Suppressor macrophage (primary cell): ENCODE measurements at places on chromosomes 16 and 17.

- DNase-seq = peak; percentile 86
These were observed 25.0 kb downstream of the MRC2 start for GRCh38 chr17:62652251-62653001.

- no peak for DNase-seq
These were observed 9.0 kb downstream of the DECR2 start for GRCh38 chr16:410516-411178.

GRCh38 chr17:66414561-66415175 is 112.3 kb downstream of the PRKCA start:
- no peak for DNase-seq

DNA sequence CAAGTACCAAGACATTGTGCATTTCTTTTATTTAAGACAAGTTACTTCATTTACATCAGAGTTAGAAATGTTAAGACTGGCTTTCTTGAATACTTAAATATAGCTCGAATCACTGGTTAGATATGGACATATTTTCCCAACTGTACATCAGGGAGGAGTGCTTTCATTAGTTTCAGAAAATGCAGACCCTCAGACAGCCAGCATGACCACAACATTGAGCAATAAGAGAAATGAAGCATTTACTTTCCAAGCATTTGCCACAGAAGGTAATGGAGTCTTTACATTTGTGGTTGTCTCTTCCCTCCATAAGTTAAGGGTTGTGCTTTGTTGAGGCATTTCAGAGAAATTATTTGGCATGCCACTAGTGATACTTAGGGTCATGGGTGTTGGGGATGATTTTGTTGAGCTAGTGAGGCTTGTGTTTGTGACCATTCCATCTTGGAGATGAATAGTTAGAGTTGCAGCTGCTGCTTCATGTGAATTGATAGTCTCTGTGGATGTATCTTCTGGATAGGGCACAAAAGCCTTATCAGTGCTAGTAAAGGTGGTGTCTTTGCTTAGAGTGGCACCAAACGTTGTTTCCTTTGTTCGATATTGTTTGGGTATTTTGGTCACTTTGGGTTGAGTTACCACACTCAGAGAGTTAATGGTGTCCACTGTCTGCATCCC is 2.1 kb downstream of the OMG start:
- DNase-seq = no peak

GRCh38 chr17:80694085-80694991 is 149.7 kb downstream of the RPTOR start:
- no peak for DNase-seq

GRCh38 chr16:50298075-50298460 is 31.7 kb downstream of the ADCY7 start:
- no peak for DNase-seq

GRCh38 chr17:13671341-13671740 is 69.6 kb upstream of the HS3ST3A1 start:
- DNase-seq = no peak

DNA sequence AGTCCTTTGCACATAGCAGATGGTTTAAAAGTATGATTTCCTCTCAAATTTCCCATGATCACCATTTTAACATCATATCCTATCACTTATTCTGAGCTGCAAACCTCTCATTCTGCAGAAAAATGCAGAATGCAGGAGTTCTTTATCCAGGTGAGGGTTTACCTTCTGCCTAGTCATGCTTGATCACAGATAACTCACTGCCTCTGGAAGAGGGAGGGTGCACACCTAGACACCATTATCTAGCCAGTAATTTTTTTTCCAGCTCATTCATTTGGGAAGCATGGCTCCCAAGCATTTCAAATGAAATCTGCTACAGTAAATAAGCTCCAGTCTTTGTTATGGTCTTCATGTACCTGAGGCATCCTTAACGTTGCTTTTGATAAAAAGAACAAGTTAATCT is 38.0 kb downstream of the RFFL start:
- no peak for DNase-seq

DNA sequence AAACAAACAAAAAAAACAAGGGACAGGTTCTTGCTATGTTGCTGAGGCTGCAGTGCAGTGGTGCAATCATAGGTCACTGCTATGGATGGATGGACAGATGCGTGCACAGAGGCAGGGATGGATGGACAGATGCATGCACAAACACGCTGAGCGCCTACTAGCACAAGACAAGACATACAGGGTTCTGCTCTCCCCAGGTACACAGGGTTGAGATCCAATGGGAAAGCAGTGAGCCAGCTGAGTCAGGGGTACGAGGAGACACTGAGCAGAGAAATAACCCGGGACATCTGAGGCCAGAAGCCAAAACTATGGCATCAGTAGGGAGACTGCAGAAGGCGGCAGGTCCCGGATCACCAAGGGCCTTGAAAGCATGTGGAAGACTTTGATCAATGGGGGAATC is 6.2 kb downstream of the IL32 start:
- DNase-seq = no peak

- DNase-seq = peak; percentile 70
These were observed 138.7 kb downstream of the GAS7 start for GRCh38 chr17:10059684-10060211.

GRCh38 chr16:76885776-76886537 is 305.0 kb upstream of the MON1B start:
- no peak for DNase-seq

GRCh38 chr16:15765880-15766279 is 90.9 kb downstream of the MYH11 start:
- peak; percentile 62 for DNase-seq

DNA sequence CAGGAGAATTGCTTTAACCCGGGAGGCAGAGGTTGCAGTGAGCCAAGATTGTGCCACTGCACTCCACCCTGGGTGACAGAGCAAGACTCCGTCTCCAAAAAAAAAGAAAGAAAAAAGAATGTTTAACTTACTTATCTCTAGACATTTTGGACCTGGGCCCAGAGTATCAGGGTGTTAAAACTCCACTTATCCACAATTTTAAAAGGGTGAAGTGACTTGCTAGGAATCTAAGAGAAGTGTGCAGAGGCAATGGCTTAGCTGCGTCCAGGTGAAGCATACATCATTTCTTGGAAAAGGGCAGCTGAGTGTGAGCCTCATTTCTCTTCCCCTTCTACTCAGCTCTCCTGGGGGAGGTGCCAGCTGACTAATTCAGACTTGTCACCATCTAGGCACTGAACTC is 25.1 kb downstream of the ALDH3A2 start:
- DNase-seq = peak; percentile 20

- peak; percentile 66 for DNase-seq
These were observed 631 bp downstream of the KREMEN2 start for GRCh38 chr16:2964475-2965336.

DNA sequence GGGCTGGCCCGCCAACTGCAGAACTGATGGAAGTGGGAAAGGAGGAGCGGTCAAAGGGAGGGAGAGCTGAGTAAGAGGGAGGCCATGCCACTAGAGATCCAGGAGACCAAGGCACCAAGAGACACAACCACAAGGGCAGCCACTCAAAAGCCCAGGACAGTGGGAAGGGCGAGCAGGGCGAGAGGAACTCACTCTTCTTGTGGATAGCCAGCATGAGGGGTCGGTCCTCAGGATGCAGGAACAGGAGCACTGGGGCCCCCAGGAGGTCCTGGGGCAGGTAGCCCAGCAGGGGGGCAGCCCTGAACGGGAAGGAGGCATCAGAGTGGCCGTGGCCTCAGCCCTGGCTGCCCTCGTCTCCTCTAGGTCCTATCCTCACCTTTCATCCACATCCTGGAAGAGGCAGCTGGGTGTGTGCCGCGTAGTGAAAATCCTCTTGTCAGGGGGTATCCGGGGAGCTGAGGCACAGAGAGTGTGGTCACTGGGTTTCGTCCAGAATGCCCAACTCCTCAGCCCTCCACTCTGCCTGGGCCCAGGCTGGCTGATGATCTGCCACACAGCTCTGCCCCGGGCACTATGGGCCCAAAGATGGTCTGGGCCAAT is 4.3 kb downstream of the PER1 start:
- no peak for DNase-seq

DNA sequence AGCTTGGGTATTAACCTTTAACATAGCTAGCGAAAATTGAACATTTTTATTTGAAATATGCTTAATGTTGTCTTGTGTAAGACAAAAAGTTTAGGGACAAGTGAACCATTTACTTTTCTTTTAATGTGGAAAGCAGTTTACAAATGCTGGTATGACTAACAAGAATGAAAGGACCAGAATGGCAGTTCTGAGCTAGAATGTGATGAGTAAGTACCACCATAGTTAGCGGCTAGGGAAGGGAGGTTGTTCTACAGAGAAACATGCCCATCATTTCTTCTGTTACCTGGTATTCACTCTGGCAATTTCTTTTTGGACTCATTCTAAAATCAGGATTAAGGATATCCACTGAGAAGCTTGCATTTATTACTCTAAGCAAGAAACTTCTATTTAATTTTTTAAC is 121.1 kb downstream of the WWOX start:
- DNase-seq = no peak

- no peak for DNase-seq
These were observed 15.1 kb upstream of the GUCY2D start for GRCh38 chr17:7987112-7987893.

DNA sequence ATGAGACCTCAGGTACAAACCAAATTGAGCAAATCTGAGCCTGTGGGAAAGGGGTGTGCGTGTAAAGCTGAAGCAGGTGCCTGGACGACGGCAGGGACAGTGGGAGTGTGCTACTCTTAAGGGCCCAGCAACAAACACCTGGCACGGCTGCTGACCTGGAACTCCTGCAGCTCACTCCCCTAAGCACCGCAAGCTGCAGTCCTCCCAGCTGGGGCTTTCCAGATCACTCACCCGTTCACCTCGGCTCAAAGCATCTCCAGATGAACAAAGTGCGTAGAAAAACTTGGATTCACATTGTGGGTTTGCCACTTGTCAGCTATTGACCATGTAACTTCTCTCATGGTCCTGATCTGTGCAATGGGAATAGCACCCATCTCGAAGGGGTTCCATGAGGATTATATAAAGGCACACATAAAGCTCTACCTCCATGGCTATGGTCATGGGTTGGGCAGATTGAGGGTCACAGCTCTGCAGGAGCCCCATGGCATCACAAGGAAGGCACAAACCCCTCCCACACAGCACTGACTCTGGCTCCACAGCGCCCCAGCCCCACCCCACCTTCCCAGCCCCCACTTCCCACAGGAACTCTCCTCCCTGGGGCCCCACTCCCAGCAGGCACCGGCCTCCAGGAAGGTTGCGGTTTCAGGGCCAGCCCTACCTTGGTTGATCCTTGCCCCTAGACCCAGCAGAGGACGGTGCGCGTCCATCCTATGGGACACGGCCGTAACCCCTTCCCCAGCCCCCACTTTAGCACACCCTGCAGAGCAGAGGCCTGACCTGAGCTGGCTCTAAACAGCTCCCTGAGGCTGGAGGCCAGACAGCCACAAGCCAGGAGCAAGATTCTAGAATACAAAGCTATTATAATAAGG is 21.9 kb downstream of the ST3GAL2 start:
- DNase-seq = no peak

DNA sequence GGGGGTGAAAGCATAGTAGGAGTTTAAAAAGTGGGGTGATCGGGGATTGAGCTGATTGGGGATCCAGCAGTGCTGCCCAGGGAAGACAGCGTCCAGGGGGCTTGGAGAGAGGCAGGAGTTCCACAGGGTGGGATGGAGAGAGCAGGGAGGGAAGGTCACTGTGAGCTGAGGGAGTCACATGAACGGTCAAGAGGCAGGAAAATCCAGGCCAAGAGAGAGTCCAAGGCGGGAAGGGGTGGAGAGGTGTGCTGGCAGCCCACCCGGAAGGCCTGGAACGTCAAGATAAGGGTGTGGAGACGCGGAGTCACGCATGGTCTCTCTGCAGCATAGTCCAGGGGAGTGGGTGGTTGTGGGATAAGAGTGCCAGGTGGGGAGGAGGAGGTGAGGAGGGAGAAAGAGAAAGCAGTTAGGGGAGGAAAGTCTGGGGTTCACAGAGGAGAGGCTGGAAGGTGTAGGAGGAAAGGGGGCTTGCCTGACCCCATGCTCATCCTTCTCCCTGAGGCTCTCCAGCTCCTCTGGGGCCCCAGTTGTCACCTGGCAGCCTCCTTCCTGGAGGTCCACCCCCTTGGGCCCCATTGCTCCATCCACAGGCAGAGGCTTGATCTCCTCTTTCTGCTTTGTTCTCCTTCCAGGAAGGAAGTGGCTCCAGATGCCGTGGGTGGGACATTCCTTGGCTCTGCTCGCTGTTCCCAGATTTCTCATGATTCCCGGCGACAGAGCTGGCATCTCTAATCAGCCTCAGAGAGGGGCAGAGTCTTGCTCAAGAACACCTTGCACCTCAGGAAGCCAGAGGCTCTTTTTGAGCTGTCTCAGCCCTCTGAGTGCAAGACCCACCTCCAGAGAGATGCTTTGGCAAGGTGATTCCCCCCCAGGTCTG is 28.7 kb downstream of the CCR7 start:
- no peak for DNase-seq

DNA sequence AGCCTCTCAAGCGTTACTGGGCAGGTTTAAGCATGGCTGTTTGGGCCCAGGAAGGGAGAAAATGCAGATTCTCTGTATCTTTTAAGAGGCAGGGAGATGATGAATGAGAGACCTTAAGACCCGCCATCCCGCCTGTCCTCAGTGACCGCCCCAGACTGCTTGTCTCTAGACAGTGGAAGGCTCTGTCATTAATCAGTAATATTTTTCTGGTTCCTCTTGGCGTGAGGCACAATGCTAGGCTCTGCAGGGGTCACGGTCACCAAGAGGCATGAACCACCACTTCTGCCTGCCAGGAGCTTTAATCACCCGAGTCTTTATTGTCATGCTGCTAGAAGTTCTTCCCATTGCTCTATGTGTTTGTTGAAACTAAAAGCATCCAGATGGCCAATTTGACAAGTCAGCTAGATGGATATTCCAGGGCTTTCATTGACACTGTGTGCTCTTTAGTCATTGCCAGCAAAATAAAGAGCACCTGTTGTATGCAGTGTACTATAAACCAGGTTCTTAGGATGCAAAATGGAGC is 3.2 kb downstream of the SLC6A2 start:
- DNase-seq = no peak

DNA sequence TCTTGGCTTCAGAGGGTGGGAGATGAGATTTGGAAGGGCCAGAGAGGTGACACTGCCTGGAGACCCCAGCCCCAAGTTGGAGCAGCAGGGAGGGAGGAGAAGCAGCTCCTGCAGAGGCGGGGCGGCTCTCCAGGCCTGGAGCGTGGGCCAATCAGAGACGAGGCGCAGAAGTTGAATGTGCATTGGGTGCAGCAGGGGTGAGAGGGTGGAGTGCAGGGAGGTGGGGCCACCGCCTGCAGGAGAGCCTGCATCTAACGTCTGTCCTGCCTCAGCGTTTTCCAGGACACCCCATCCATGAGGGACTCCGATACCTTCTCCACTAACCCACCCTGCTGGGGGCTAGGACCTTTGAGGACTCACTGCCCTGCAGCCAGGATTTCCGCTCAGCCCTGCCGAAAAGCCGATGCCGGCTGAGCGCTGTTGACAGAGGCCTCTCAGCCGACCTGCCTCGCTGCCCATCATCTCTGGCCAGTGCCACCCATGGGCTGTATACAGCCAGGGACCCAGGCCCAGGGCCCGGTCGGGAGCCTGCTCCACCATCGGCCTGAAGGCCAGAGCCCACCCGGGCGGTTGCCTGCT is 146.2 kb downstream of the ENGASE start:
- DNase-seq = no peak
